Mucosa of gallbladder (tissue), 1 donor: ENCODE measurements at places on chromosomes 6 and 20. TPM values are rescaled to one million over a fixed set of nuclear protein-coding genes. Genes with fewer than 3 reads are reported as not detected.

DNA sequence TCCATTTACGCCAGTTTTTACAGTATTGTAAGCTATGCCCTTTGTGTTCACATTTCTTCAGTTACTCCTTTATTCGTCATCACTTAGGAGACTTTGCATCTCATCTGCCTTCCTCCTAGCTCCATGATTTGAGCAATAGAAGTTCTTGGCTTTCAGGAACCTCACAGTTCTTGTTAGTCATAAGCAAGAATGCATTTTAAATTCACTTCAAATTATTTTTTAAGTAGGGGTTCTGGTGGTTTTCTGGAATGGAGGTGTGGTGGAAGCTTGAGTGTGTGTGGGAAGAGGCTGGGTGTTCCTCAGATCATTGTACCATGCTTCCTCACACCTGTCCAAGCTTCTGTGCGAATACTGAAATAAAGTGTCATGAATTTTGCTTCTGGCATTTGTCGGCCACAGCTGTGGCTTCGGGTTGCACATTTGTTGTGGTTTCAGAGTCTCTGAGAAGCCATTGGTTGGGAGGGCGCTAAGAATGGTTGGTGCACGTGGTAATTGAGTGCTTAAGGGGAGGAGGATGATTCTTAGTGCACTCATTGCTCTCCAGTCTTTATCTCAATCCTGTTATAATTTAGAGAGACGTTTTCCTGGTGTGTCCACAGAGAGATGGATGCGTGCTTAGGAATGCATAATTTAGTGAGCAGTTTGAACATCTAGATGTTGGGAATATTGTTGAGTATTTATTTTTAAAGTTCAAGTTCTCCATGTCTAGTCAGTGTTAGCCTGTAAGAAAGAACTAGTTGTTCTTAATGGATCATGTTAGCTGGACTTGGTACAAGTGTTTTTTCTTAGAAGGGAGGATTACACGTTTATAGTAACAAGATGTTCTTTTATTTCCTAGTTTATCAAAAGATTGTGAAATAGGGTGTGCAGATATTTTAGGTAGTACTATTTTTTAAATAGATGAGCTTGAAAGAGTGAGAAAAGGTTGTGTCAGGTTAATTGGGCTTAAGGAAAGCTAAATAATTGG, 31.9 kb downstream of the FOXO3 start:
- peak; percentile 31 for DNase-seq

Gene SPATS1
- total RNA-seq: not detected

DNA sequence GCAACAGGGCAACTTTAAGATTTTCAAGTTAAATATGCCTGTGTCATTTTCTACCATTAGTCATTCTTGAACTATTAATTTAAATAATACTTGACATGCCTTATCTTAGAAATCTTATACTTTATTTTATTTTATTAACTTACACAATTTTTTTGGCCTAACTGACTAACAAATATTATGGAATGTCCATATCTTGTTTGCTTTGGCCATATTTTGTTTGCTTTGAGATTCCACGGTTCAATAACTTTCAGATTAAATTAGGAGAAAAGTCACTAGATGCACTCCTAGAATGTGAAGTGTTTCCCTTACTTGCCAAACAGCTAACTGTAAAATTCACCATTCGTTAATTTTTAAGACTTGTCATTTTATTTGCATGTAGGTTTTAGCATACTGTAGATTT, 684.0 kb upstream of the MANEA start:
- no peak for DNase-seq

Gene SNAI1
- 3.2 TPM for total RNA-seq

Gene ARFGEF3
- total RNA-seq: 17.6 TPM

DNA sequence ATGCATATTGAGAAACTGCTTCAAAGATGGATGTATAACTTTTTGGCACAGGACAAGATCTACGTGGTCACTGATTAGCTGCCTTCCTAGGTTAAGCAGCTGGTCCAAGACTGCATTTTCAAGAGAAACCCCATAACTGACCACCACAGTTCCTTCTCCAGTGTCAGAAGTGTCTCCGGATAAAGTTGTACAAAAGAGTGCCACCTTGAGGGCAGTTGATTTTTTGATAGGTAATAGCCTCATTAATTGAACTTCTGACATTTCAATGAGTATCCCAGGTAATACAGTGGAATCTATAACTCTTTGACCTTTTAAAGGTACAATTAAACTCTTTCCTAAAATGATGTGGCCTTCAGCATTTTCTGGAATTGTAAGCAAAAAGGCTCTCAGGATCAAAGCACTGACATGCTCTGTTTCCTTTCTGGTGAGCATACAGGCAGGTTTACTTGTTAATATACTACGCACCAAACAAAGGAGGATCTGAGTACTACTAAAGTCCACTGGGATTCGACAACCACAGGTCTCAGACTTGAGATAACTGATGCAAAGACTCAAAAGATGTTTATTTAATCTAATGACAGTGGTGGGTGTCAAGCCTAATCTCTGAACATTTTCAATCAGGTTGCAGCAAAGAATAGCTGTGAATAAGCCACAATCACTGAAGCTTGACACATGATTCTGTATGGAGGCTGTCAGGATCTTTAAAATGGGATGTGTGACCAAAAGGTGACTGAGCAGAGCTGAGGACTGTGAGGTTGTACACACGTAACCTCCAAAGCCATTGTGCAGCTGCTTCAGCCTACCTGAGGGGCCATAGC, 21.2 kb downstream of the MKKS start:
- DNase-seq: no peak
